ENCODE measurements at places on chromosomes 2 and 18.
A peak's percentile ranks its signal among the peaks of the same experiment; 100 is the strongest.

GRCh38 chr2:31957354-31958139 lies 53.3 kb downstream of the MEMO1 start:
- no peak for DNase-seq

- no peak for DNase-seq
These were observed 99.3 kb downstream of the SPTBN1 start for GRCh38 chr2:54555318-54555837.

GRCh38 chr2:216690853-216691741 lies 4.3 kb downstream of the IGFBP5 start:
- DNase-seq = peak; percentile 12

DNA sequence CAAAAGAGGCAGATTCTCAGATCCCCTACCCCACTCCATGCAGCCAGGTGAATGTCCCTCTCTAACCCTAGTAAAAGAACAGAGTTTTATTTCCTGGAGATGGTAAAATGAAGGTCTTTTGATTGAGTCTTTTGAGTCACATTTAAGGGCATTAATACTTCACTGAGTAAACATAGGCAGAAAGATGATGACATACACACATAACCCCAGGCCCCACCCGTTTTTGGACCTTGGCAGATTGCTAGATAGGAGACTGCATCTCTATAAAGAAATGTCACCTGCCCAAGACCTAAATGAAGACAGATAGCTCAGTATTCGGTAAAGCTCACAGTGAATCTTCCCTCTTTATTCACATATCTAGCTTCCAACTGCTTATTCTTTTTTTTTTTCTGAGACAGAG lies 28.3 kb upstream of the PEX13 start:
- DNase-seq = no peak

- DNase-seq = peak; percentile 89
These were observed at the start of gene WIPF1 for GRCh38 chr2:174597345-174598047. Gene WIPF1, minus strand, starts transcription at chr2:174597804. Its CDS starts 12,231 bp downstream, at chr2:174585573.

GRCh38 chr18:3044931-3045698 lies 32.2 kb upstream of the LPIN2 start:
- DNase-seq = no peak

DNA sequence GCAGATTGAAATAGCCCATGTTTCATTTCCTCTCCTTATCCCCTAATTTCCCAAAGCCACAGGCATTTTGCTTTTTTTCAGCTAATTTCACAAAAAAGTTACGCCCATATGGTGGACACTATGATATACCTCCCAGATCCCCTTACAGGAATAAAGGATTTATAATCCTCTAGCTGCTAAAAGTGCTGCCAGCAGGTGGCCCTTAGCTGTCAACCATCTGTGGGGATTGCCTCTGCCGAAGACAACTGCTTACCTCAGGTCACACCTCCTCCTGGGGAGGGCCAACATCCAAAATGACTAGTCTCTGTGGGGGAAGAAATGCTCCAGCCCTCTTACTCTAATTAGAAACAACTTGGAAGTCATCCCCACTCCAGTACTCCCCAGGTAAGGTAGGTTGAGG lies 61.0 kb upstream of the EPB41L3 start:
- DNase-seq = no peak

DNA sequence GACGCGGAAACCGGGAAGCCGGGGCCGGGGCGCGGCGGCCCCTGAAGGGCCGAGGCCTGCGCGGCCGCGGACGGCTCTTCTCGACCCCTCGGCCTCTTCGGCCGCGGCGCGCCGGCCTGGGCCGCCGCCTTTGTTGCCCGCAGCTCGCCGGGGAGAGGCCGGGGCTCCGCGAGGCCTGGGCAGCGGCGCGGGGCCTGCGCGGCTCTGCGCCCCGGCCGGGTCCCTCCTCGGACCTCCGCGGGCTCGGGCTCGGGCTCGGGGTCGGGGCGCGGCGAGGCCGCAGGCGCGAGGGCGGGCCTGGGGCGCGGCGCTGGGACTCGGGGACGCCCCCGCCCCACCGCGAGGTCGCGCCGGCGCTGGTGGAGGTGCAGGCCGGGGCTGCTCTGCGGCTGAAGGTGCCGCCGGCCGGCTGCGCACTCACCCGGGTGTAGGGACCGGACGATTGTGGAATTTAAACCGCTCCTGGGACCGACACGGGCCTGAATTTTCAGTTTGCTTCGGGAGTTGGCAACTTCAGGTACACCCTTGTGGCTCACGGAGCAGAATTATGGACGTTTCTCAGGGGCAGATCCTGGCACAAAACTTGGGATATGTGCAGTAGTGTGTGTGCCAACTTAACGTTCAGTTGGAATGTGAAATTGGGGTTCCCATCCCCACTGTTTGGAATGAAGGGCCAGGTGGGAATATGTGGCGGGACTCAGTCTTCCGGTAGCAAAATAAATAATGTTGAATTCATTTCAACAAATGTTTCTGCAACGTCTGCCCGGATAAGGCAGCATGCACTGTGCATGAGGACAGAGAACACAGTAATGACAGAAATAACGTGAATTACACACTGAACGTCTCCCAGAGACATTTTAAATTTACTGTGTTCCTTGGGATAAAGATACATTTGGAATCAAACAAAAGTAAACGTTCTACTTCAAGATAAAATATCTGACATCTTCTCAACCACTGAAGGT lies 787 bp downstream of the SOCS6 start:
- DNase-seq = no peak

DNA sequence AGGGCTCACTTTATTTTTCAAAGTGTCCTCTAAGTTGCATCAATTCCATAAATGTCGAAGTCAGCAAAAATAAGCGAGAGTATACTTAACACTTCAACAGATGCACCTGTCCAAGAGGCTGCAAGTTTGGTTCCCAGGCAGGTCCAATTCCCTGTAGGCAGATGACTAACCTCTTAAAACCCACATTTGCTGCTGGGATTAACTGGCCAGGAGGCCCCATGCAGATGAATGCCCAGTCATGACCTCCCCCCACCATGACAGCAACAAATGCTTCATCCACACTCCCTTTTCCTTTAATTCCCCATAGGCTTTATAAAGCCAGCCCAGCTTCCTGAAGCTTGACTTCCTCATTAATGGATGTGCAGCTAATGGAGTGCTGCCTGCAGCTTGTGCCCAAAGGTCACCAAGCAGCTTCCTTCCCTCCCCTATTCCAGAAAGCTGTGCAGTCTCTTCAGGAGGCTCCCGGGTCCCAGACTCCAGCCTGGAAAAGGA lies 35.7 kb downstream of the REEP1 start:
- DNase-seq = no peak

DNA sequence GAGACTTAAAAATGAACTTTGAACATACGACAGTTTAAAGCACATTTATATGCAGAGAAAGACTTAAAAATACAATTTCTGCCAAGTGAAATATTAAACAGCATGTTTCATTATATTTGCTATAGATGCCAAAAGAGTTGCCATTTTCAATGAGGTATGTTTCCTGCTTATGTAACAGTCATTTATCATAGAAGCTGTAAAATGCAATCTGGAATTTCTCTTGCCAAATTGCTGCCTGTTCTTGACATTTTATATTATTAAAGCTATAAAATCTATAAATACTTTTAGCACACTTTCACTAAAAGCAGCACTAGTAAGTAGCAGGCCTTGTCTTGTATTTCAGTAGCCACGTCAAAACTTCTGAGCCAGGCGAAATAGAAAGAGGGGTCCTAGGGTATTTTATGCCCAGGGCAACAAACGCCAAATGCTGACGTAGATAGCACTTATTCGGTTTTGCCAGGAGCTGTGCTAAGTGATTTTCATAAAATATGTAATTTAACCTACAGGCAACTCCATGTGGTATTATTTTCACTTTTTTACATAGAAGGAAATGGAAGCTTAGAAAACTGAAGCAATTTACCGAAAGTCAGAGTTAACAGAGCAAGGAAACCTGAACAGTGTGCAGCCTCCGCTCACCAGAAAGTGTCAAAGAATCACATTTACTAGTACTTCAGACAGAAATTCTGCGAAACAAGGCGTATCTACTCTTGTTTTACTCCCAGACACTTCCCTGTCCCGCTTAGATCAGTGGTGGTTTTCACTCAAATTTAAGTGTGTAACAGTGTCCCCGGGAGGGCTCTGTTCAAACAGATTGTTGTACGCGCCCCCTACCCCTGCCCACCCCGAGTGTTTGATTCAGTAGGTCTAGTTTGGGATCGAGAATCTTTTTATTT lies 1.2 kb upstream of the CYP20A1 start:
- no peak for DNase-seq

- no peak for DNase-seq
These were observed 25.8 kb downstream of the LDAH start for GRCh38 chr2:20797096-20797495.

GRCh38 chr2:60926741-60927552 lies 45.6 kb downstream of the REL start:
- no peak for DNase-seq

- no peak for DNase-seq
These were observed 410.1 kb downstream of the SUCLG1 start for GRCh38 chr2:84048964-84049363.

DNA sequence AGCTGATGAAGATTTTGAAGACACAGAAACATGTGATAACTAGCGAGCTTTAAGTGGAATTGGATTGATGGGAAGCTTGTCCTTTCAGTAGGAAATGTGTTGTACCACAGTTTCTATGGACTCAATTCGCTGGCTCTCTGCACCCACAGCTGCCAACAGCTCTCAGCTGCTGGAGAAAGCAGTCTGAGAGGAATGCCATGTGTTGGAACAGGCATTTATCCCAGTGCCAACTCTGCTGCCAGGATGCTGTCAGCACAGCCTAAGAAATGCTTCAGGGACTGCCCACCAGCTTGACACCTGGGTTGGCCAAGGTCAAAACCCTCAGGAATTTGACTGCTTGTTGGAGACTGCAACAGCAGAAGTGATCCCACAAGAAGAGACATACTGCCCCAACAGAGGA lies 193.0 kb upstream of the THSD7B start:
- DNase-seq = no peak

DNA sequence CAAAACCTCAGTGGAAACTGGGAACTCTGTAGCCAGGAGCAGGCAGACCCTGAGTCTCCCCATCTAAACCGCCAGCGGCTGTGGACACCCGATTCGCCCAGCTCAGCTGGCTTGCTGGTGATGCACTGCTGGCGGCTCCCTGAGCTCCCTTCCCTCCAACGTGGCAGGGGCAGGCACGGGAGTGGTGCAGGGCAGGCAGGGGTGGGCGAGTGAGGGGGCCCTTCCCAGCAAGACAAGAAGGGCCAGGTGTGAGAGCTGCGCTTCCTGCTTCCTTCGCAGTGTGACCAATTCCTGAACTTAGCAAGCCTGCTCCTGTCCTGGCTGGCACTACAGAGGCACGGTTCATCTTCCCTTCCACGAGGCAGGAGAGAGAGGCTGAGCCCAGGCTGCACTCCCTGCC lies 12.3 kb upstream of the SEMA4C start:
- no peak for DNase-seq

DNA sequence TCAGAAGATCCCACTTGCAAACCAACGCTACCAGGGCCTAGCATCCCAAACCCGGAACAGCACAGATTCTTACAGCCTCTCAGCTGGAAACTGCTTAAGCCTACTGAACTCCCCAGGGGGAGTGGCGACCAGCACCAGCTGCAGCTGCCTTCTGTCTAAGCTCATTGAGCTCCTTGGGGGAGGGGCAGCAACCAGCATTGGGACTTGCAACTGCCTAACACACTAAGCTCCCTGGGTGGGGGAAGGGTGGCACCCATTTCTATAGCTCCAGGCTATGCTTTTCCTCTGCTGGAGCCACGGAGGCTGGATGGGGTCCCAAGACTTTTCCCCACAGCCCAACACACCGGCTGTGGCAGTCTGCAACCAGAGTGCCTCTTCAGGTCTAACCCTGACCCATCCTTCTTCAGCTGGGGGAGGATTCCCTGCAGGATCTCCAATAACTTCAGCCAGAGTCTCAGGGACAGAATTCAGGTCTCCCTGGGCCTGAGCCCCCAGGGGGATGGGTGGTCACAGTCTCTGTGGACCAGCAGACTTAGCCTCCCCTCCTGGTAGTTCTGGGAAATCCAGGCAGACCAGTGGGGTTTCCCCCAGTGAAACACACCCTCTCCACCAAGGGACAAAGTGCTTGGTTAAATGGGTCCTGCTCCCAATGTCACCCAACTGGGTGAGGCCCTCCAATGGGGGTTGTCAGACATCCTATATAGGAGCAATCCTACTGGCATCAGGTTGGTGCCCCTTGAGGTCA lies 45.9 kb upstream of the ITGA4 start:
- DNase-seq = no peak

GRCh38 chr2:138877421-138877820 lies 97.2 kb upstream of the NXPH2 start:
- DNase-seq = no peak

DNA sequence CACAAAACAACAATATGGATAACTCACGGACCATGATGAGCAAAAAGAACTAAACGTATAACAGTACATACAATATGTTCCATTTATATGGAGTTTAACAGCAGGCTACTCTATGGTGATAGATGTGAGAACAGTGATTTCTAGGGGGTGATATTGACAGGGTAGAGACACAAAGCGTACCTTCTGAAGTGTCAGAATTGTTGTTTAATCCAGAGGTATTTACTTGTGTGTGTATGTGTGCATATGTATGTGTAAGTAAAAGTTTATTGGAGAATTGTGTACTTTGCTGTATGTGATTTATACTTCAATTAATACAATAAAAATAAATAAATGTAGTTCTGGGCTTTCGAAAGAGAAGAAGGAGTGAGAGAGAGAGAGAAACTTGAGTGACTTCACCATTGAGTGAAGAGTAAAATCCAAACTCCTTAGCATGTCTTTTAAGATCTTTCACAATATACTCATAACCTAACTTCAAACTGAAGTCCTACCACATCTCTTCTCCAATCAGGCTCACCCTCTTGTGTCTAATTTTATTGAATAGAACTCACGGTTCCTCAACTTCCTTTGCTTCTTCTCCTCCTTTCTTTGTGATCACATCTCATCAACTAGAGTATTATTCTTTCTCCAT lies 126.0 kb upstream of the KLF7 start:
- DNase-seq = no peak

- no peak for DNase-seq
These were observed 2.9 kb upstream of the TLX2 start for GRCh38 chr2:74511104-74511989.

GRCh38 chr2:165699946-165700345 lies 94.1 kb downstream of the GALNT3 start:
- DNase-seq = no peak

DNA sequence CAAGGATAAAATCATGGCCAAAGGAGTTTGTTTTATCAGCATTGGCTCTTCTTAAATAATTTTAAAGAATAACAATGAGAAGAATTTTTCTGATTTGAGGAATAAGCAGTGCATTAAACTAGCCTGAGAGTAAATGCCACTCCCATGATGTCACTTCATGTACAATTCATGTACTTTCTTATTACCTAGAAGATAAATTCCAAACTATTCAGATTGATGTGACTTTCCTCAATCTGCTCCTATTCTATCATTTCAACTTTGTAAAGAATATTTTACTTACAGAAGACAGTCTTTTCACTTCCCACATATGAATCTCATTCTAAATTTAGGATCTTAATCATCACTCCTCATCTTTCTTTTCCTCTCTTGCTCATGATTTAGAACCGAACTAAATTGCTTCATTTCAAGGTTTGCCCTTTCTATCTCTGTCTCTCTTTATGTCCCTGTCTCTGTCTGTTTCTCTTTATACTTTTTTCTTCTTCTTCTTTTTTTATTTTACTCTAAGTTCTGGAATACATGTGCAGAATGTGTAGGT lies 1142.0 kb upstream of the PIK3C3 start:
- DNase-seq = no peak

GRCh38 chr18:76592981-76593381 lies 97.9 kb upstream of the ZNF516 start:
- no peak for DNase-seq

All from CD4-positive, alpha-beta T cell treated with Interleukin-21 for 1 hour (primary cell).